NCI-H1436 treated with DMSO at 0.1 percent for 48 hours (cell line): ENCODE measurements at places on chromosomes 4 and X.

- DNase-seq: no peak
Observed at GRCh38 chr4:22312113-22312512, 203.8 kb downstream of the ADGRA3 start.

- no peak for DNase-seq
Observed at GRCh38 chrX:2928191-2928582, 952 bp downstream of the ARSD start.

- no peak for DNase-seq
Observed at GRCh38 chr4:101227715-101228114, 119.6 kb downstream of the PPP3CA start.

GRCh38 chrX:122818068-122818467 is 366.0 kb upstream of the GRIA3 start:
- DNase-seq: no peak
